ENCODE measurements at places on chromosomes 2 and 18.

DNA sequence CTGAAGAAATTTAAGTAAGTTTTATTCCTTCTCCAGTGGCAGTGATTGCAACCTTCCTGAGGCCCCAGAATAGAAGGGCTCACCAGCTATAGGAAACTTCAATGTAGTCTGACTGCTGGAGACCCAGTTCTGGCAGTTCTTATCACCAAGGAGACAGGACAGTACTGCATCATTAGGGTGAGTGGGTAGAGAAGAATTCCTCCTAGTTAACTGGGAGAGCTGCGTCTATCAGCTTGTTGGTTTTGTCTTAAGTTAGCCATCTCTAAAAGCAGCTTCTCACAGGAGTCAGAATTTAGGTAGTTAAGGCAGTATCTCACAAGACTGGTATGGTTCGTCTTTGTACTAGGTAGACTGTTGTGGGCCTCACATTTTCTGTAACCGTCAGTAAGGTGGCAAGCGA lies 3.3 kb upstream of the MSTN start:
- no peak for DNase-seq

GRCh38 chr18:45666006-45666405 lies 50.7 kb downstream of the SLC14A2 start:
- no peak for DNase-seq

DNA sequence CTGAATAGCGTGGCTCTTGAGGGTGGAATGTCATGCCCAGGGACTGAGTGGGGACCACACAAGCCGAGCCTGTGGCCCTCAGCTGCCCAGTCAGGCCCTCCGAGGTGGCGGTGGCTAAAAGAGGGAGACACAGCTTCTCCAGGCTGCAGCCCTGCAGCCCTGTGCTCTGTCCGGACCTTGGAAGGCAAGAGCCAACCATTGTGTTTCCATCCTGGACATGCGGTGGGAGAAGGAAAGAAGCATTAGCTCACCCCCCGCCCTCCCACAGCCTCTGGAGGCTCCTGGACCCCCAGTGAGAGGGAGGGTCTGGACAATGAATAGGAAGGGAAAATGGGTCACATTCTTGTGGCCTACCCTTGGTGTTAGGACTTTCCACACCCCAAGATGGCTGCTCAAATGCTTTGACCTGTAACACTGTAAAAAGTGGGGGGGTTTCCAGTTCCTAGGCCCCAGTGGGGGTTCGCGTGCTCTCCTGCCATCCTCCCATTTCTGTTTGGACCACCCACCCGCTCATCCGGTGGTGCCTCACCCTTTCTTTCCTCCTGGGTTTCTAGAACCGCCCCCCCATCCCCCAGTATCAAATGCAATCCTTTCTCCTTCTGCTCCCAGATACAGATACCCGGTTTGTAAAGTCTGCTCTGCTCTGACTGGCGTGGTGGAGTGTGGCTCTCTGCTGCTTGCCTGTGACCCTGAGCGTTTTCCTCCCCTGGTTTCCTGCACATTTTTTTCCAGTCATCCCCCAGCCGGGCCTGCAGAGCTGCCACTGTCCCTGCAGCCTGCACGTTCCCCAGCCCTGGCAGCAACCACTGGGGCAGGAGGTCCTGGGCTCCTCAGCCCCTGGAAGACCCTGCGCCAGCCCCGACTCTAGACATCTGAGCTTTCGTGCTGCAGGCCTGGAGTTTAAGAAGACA lies 36.3 kb upstream of the SMAD7 start:
- no peak for DNase-seq

DNA sequence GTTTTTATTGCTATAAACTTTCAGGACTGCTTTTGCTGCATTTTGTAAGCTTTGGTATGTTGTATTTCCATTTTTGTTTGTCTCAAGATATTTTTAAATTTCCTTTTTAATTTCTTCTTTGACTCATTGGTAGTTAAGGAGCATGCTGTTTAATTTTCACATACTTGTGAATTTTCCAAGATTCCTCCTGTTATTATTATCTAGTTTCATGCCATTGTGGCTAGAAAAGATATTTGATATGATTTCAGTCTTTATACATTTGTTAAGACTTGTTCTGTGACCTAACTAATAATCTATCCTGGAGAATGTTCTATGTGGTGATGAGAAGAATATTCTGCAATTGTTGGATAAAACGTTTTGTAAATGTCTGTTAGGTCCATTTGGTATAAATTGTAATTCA lies 62.1 kb downstream of the NUP35 start:
- peak; percentile 12 for DNase-seq

DNA sequence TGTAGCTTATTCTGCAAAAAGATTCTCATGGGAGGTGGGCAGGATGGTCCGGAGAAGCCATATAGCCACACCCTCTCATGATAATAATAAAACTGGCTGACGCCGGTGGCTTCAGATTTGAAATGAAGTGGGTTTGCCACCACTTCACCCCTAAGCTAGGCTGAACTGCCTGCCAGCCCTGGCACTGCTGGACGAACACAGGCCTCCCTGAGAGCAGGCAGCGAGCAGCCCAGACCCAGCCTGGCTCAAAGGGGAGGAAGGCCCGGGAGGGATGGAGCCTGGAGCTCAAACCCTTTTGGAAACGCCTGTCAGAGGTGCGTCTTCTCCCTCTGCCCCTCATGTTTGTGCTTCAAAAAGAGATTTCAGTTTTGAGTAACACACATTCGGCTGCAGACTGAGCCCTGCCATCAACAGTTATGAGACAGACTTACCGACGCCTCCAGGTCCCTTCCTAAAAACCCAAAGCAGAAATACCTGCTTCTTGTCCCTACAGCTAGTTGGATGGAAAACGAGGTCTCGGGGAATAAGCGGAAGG lies 71.1 kb upstream of the HPCAL1 start:
- no peak for DNase-seq

GRCh38 chr2:109623297-109623696 lies 9.1 kb downstream of the SOWAHC start:
- no peak for DNase-seq

DNA sequence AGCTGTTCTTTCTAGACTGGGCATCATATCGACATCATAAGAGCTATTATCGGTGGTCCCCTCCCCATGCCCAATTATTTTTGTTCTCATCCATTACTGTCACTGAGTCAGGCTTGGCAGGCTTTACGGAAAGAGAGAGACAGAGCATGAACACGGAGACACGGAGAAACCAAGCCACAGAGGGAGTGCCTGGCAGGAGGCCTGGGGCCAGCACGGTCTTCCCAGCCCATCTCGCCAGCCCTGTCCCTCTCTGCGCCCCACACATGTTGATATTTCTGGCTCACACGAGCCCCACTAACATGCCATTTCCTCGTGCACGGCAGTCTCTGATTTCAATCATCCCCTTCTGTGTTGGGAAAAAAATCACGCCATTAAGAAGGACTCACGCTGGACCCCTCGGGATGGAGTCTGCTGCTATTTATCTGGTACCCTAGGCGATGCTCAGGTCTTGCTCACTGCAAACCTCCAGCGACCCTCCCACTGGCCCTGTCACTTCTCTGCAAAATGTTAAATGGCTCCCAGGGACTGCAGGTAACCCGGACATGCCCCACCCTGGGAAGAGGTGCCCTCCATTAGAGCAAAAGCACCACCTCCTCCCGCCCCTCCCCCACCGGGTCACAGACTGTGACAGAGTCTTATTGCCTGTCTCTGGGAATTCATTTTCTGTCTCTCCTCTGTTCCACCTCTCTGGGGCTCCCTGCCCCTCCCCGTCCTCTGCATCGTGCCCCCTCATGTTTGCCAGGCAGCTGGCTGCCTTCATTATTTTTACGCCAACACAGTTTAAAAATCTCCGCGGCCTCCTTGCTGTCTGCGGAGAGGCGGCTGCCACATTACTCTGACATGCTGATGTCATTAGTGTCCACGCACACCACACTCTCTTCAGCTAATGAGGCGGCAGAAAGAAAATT lies 40.1 kb upstream of the GBX2 start:
- no peak for DNase-seq

DNA sequence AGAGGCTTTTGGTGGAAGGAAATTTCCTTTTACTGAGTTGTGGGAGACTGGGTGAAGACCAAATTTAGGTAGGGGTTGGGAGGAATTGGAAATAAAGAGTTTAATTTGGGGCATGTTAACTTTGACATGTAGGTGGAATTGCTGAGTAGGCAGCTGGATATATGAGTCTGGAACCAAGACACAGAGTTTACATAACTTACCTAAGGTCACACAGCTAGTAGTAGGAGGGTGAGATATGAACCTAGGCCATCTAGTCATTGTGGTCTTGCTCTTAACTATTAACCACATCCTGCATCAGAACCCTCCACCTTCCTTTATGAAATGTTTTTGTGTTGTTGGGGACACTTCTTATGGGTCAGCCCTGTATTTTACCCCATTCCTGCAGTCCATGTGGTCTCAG lies 113.1 kb downstream of the ICOS start:
- no peak for DNase-seq

DNA sequence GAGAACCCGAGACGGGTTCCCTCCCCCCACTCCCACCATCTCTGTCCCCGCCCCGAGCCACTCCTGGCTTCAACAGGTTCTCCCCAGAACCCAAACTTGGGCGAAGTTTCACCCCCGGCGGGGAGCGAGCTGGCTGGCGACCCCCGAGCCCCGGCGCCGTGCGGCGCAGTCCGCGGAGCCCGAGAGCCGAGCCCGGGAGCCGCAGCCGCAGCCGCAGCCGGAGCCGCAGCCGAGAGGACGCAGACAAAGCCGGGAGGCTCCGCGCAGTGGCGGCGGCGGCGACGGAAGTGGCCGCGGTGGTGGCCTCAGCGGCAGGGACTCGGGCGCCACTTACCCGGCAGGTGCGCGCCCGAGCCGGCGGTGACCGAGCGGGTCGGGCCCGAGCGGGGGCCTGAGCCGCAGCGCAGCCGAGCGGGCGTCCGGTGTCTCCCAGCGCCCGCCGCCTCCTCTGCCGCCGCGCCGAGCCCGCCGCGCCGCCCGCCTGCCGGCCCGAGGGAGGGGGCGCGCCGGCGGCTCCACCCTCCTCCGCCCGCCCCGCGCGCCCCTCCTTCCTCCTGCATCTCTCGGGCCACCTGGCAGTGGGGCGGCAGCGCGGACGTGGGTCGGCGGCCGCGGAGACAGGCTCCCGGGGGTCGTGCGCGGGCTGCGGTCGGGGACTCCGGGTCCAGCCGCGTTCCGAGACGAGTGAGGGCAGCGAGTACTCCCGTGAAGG lies at the start of gene ECEL1:
Gene ECEL1, minus strand, starts transcription at position 450 of the 712 bp plus-strand sequence. CDS start 1,181 bp downstream, outside the sequence.
- DNase-seq, result no peak

DNA sequence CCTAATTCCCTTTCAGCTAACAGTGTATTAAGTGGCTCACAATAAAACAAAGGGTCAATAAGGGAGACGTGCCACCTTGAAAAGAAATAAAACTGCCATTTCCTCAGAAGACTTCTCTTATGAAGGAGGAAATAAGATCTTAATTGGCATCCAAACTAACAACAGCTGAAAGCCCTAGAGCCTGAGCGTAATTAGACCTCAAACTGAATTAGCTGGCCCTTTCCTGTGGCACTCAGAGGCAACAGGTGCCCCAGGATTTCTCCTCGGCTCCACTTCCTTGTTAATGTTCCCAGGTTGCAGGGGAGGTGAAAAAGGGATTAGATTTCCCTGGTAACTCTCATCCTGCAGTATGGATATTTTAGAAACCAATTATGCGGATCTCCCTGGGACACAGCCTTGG lies 804.3 kb downstream of the DCDC2C start:
- no peak for DNase-seq

DNA sequence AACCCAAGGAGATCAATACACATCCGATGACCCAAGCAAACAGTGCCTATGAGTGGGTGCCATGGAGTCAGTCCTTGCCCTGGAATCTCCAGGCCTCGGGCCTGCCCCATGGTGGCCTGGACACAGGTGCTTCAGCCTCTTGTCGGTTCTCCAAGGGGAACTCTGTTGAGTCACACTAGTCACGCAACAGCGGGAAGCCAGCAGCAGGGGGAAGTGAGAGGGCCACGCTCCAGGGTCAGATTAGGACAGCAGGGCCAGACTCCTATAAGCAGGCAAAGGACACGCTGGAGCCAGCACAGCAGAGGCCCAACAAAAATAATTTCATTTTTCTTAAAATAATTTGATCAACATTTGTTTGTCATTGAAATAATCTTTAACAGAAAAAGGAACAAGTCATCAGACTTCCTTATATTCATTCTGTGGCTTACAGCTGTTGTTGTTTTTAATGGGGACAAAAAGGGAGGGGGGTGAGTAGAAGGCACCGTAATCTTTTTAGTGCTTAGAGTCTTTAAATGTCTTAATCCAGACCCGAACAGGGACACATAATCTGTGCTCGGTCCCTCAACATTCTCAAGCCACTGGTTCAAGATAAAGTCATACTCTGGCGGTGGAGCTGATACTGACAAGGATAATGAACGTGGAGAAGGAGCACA lies 16.4 kb upstream of the ARMC9 start:
- peak; percentile 50 for DNase-seq

- DNase-seq, result no peak
Observed at GRCh38 chr2:232465061-232465460, 9.1 kb downstream of the ALPI start.

All from fibroblast of skin of back (primary cell).